ENCODE measurements at places on chromosomes 2 and 18.

DNA sequence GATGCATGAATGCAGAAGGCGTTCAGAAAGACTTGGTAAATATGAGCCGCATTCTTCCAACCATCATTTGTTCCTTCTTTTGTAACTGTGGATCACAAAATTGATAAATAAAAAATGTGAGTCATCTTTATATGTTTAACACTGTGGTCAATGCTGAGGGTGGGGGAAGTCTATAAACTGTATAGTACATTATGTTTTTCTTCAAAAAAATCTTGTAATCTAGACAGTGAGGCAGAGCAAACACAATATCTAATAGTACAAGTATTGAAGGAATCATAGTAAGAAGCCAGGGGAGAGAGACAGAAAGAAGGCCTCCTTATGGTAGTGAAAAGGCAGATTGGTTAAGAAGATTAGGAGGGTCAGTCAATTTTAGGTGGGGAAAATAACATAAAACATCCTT lies 30.7 kb upstream of the CALCRL start:
- DNase-seq = no peak

GRCh38 chr2:45013229-45014015 lies 4.2 kb upstream of the SIX2 start:
- no peak for DNase-seq

DNA sequence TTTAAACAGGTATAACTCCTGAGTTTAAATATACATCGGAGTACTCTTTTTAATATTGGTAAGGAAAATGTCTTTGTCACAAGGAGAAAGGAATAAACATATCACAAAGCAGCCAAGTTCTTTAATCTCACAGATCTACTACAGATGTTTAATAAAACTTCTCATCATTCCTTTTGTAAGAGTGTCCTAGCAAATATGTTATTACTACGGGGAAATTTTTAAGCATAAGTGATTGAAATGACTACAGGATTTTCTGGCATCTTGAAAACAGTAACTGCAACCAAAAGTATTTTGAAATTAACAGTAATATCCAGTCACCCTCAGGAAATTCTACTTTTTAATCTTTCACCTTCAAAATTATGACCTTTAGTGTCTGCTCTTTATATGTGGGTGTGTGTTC lies 403.1 kb downstream of the IRS1 start:
- no peak for DNase-seq

DNA sequence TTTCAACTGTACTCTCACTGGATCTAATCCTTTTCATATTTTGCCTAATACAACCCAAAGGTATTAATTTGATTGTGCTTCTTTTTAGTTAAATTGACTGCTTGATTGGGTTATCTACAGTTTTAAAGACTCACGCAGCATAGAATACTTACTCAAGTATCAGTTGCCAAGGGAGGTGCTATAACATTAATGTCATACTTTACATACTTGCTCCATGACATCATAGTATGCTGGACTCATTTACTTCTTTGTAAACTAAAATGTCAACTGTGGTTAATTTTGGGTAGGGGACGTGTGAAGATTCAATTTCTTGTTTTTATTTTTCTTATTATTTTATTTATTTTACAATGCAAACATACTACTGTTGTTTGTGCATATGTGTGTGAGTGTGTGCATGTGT lies 716.2 kb upstream of the VRK2 start:
- no peak for DNase-seq

DNA sequence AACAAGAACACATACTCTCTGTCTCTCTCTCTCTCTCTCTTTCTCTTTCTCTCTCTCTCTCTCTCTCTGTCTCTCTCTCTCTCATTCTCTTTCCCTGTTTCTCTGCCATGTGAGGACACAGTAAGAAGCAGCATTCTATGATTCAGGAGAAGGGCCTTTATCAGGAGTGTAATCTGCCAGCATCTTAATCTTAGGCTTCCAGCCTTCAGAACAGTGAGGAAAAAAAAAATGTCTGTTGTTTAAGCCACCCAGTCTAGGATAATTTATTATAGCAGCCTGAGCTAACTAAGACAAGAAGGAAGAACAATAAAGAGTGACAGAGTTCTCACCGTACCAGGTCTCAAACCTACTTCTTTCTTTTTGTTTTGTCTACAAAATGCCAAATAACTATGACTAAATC lies 399.4 kb downstream of the SOCS6 start:
- DNase-seq = no peak

- DNase-seq = no peak
These were observed 86.5 kb upstream of the SEC11C start for GRCh38 chr18:59052965-59053820.

- DNase-seq = no peak
These were observed 230.4 kb downstream of the FHOD3 start for GRCh38 chr18:36527740-36528455.

- DNase-seq = no peak
These were observed 112.8 kb downstream of the PRELID3A start for GRCh38 chr18:12520442-12520992.

All from NCI-H2029 treated with DMSO at 0.1 percent for 48 hours (cell line).